ENCODE measurements at places on chromosomes 1 and 21.

DNA sequence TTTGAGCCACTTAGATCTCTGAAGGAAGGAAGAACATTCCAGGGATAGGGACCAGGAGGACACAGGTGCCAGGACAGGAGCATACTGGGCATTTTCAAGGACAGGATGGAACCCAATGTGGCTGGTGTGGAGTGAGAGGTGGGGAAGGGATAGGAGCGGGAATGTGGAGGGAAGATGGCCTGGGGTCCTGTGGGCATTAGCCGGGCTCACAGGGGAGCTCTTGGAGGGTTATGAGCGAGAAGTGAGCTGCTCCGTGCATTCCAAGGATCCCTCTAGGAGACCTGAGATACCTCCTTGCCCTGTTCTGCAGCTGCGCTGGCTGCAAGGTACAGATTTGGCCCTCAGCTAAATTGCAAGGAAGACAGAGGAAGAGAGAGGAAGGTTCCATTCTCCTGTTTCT is 87.5 kb downstream of the IER5 start:
- DNase-seq = no peak

GRCh38 chr1:232551386-232551785 is 78.5 kb downstream of the SIPA1L2 start:
- no peak for DNase-seq

DNA sequence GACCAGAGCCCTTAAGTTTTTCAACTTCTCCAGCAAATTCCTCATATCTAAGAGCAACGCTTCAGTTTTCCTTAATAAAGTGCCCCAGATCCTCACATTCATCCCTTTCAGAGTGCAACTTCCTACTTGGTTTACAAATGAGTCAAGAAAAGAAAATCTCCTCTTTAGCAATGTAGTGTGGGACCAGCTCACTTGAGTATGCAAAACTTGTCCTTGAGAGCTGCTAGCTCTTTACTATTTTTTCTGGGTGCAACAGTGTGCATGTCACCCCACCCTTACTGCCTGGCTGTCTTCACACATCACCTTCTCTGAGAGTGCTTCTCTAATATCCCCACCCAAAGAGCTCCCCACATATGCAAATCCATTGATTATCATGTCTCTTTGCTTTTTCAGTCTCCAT is 203.1 kb upstream of the CAMK1G start:
- no peak for DNase-seq

DNA sequence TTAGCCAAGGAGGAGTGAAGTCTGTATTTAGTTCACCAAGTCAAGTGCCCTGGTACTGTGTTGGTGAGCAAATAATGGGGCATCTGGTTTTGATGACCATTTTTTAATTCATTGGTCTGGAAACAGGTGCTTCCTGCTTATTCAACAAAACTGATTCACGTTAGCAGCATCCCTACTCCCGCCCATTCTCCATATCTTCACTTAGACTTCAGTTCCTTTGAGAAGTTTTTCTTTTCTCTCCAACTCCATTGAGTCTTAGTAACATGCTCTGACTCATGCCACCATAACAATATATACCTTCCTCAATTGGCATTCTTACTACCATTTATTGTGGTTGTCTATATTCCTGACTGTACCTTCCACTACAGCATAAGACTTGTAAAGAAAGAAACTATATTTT is 468.9 kb downstream of the DPYD start:
- DNase-seq = no peak

DNA sequence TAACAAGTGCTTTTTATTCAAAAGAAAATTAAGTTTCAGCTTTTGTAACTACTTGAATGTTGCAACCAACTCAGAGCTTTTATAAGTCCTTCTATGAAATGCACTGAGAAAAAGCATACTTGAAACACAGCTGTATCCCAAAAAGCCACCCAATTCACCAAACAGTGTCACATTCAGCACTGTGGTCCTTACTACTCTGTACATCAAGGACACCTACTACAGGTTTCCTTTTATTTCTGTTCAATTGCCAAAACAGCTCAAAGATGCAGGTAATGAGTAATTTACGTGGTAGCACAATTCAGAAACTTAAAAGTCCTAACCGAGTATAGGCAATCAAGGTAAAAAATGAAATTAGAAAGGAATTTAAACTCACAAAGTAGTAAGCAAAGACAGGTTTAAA is 2.5 kb downstream of the EIF4G3 start:
- no peak for DNase-seq

GRCh38 chr1:228477263-228477662 is 9.9 kb upstream of the RNF187 start:
- no peak for DNase-seq

All from stimulated activated naive CD8-positive, alpha-beta T cell treated with anti-CD3 and anti-CD28 coated beads, Interleukin-15, amount 100 ng/mL, for 72 hours (primary cell).